Stimulated activated CD4-positive, alpha-beta T cell treated with anti-CD3 and anti-CD28 coated beads, Interleukin-1b, Interleukin-23, amount 100 ng/mL, for 1 hour (primary cell): ENCODE measurements at places on chromosomes 3 and 15.
A peak's percentile ranks its signal among the peaks of the same experiment; 100 is the strongest.

DNA sequence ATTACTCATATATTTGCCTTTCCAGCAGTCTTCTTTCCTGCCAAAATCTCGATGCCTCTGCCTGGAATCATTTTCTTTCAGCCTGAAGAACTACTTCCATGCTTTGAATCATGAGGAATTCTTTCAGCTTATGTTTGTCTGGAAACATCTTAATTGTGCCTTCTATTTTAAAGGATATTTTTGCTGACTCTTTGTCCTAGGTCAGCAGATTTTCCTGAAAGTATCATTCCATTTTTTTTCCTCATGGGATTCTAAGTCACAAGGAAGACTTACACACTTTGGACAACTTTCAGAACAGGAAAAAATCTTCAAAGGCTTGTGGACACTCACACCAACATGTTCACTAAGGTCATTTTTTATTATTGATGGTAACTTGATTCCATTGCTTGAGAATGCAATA lies 10.1 kb downstream of the PRR23E start:
- DNase-seq = no peak

- DNase-seq = peak; percentile 47
Observed at GRCh38 chr3:128426128-128426921, 40.4 kb downstream of the DNAJB8 start.

DNA sequence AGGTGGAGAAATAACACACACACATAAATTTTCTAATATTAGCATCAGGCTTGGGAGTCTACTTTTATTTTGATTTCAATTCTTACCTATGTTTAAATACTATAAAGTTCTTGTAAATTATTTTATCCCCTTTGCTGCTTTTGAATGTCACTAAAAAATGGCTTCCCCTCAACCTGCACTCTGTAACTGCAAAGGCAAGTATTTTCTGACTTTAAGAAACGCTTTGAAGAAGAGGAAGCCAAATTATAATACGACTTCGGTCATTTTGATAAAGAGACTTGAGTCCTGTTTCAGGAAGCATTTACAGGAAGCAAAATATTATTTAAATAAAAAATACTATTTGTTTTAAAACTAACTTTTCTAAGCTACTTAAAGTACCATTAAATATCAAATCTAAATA lies 627.7 kb upstream of the AGTR1 start:
- no peak for DNase-seq

DNA sequence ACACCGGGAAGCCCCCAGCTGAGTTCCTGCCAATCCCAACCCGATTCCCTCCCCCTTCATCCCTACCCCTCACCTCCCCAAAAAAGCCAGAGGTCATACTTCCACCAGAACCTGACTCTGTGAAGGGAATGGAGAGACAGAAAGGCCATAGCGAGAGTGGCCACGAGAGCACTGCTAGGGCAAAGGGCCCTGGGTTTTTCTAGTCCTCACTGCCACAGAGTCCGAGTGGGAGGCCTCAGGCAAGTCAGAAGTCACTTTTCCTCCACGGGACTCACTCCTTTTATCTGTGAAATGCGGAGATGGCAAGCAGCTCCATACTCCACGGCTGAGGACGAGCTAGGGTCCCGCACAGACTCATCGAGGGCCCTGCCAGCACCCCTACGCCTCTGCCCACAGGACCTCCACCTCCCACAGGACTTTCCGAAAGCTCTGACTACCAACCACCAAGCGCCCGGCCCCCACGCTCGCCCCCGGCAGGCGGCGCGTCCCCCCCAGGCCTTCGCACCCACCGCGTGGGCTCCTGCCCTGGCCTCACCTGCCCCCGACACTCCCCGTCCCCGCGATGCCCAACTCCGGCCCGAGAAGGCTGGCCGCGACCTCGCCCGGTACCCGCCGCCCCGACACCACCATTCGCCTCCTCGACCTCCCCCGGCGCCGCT lies 792 bp downstream of the ATP13A3 start:
- peak; percentile 26 for DNase-seq

DNA sequence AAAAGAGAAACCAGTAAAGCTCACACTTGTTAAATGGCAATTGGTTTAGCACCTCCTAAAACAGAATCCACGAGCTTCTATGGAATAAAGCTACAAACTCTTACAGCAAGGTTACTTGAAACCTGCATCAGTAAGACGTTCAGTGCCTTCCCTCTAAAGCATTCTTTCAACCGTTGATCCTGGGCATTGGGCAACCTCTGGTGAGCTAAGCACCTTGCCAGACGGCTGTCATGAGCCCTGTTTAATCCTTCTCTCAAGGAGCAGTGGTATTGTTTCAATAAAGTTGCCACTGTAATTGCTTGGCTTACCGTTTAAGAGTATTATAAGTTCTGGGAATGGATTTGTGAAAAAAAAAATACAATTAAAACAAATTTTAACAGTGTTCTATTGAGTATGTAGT lies 75.0 kb downstream of the COL8A1 start:
- no peak for DNase-seq

GRCh38 chr15:78322243-78322642 lies 17.9 kb upstream of the CRABP1 start:
- DNase-seq = no peak

- DNase-seq = no peak
Observed at GRCh38 chr3:30912301-30912700, 17.8 kb upstream of the GADL1 start.
